ENCODE measurements at places on chromosomes 11 and 22.

DNA sequence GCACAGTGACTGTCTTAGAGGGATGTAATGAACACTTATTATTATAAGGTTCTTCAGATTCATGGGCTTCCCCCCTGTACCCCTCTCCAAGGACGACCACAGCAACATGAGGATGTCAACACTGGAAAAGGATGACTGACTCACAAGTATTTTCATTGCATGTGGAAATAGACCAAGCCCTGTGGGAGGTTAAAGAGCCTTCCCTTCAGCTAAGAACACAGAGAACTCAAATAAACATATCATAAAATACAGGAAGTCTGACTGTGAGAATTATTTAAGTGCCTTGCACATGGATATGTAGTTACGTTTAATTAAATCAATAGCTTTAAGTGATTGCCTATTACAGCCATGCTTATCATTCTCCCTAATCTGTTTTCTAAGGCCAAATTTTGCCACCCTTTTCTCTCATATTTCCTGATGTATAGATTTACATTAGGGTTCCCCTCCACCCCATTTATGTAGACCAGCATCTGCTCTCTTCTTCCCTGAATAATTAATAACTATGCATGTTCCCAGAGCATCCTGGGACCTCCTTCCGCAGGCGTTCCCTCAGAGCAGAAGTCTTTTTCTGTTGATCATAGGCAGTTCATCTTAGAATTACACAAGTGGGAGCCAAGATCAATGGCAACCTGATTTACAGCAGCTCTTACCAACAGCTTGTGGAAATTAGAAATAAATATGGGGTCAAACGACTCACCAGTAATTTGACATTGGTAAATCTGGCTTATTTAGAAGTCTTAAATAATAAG lies 226.9 kb downstream of the OPCML start:
- no peak for DNase-seq

- DNase-seq = no peak
These were observed 837 bp upstream of the PLAAT5 start for GRCh38 chr11:63491636-63492372.

- DNase-seq = no peak
These were observed 70.6 kb downstream of the ARHGAP42 start for GRCh38 chr11:100757646-100758045.

- no peak for DNase-seq
These were observed at the start of gene ANO9 for GRCh38 chr11:441418-442274. TSS of gene ANO9 (minus strand) at chr11:442011. CDS start at chr11:441926, 85 bp downstream.

GRCh38 chr22:21450320-21450831 lies 16.8 kb upstream of the TMEM191C start:
- DNase-seq = no peak

- DNase-seq = no peak
These were observed 1.9 kb upstream of the THAP7 start for GRCh38 chr22:21003782-21004181.

GRCh38 chr11:10366568-10367331 lies 61.9 kb downstream of the ADM start:
- peak; percentile 24 for DNase-seq

GRCh38 chr22:19911540-19912270 lies 29.9 kb upstream of the COMT start:
- DNase-seq = no peak

DNA sequence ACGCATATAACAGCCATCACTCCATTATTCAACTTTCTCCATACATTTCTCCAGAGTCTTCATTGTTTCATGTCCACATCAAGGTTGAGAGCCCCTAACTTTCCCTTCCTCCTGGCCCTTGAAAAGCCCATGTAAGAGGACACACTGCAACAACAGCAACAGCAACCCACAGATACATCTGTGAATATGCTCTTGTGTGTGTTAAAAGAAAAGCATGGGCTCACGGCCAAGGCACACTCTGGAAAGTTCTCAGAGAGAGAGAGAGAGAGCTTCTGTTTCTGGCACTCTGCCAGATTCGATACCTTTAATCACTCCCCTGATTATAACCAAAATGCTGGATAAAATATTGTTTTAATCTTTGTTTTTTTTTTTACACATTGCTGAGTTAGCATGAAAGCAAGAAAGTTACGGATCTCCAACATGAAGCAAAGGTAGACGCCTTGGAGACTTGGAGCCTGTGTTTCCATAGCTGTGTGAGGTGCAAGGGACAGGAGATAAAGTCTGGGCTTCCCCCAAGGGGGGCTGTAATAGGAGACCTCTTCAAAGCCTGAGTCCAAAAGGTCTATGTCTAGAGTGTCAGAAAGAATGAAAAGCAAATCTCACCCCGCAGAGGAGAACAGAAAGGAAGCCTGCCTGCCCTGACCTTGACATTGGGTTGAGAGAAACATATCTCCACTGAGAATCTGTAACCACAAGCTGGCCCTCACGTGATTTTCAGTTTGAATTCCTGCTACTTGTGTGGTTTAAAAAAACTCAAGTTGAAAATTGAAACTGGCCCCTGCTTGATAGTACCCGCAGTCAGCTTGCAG lies 33.7 kb upstream of the MPPED1 start:
- DNase-seq = no peak

DNA sequence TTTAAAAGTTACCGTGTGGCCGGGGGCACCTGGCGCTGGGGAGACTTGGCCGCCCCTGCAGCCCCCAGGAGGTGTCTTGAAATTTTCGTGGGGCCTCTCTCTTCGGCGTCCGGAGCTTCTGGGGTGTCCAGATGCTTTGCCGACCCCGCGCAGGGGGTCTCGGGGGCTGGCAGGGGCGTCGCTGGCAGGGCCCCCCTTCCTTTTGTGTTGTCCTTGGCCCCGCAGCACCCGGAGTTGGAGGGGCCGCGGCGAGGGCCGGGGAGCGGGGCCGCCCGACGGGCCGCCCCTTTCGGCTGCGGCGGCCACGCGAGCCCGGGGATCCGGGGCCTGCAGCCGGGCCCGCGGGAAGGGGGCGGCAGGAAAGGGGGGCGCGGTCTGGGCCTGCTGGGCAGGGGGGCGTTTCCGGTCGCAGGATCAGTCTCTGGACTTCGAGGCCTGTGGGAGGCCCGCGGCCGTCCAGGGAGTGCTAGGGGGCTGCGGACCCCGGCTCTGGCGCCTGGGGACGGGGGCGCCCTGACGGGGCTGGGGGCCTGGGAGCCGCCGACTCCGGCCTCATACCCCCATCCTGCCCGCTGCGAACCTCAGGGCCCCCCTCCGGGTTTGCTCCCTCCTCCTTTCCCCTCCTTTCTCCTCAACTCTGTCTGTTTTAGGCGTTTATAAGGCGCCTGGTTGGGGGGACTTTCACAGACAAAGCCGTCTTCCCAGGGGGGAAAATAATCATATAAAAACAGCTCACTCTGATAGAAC lies 869 bp downstream of the ZC3H7B start:
- no peak for DNase-seq

DNA sequence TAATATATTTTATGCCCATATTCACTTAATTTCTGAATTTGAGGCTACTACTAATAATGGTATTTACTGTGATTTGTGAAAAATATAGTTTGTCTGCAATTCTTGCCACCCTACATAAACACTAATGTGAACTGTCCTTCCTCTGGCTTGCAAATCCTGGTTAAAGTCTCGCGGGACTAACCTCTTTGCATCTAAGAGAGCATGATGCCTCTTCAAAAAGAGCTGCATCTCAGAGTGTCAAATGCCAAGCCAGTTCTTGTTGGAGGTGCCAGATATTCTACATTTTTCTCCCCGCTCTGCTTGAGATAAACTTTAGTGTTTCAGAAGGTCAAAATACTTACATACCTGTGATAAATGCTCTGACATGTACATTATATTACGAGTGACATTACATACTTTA lies 2.1 kb downstream of the ARHGAP42 start:
- DNase-seq = no peak

DNA sequence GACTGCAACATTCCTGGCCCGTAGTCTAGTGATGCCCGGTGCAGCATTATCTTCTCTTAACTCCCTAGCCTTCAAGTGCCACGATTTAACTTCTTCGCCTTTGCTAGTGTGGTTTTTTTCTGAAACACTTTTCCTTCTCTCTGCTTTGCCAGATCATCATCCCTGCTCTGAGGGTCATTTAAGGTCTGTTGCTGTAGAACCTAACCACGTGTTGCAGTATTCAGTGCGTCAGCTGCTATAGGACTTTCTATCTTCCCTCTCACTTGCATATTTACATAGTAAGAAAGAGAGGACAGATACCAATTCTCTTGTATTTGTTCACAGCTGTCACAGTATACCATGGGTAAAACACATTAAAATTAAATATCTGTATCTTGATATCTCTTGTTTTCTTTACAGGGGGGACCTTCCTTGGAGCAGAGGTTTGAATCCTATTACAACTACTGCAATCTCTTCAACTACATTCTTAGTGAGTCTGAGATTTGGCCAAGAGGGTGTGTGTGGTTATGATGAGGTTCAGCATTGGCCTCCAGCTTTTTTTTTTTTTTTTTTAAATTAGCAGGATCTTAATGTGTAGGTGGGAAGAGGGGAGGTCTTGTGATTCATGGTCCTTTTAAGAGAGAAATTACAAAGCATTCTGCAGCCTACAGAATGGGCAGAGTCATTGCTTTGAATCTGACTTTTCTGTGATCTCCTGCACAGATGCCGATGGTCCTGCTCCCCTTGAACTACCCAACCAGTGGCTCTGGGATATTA lies 13.5 kb downstream of the EIF3L start:
- peak; percentile 52 for DNase-seq

DNA sequence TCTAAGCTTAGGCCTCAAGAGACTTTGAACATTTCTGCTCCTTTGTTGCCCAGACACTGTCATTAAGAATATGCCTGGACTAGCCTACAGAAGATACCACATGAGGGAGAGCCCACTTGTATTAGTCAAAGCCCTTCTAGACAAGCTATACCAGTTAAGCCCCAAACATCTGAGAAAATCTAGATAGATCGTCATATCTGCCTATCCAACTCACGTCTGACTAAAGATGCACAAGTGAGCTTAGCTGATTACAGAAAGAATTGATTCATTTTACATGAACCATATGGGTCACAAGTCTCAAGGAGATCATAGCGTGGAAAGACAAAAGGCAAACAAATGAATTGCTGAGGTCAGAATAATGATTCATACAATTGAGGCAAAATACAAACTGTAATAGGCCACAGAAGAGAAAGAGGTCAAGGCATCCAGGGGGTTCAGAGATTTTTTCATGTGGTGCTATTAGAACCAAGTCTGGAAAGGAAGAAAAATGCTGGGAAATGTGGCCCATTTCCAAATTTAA lies 1155.5 kb upstream of the TENM4 start:
- DNase-seq = no peak

- no peak for DNase-seq
These were observed 49.4 kb downstream of the ELFN2 start for GRCh38 chr22:37377927-37378326.

DNA sequence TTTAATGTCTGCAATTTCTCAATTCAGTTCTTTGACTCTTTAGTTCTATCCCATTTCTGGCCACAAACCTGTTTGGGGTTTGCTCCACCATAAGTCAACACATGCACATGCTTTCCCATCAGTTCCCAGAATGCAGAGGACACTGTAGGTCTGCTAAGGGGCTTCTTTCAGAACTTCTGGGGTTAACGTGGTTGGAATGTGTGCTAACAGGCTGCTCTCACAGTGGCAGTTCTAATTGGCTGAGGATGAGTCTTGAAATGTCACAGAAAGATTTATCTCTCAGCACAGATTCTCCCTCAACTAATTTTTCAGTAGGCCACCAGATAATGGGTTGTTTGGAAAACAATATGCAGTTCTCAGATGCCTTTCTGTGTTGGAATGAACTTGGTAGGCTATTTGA lies 703.4 kb downstream of the NTM start:
- DNase-seq = no peak

DNA sequence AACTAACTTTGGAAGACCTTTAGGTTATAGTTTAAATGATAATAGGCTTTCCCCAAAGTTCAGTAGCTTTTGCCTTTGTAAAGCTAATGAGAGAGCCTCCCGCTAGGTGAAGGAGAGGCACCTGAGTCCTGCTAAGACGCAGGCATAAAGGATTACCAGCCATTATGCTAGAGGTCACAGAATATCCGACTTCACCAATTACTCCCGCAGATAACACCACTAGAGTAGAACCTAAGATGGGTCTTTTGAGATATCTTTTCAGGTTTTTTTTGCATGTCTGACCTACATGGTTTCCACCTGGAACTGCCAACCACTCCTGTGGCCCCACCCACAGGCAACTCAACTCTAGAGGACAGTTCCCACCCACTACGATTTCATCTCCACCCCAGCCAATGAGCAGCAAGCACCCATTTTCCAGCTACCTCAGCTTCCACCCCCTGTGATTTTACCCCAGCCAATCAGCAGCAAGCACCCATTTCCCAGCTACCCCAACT lies 314.3 kb downstream of the BRD1 start:
- DNase-seq = no peak

GRCh38 chr11:131951121-131951520 lies 580.7 kb downstream of the NTM start:
- DNase-seq = no peak

GRCh38 chr22:46846150-46846831 lies 83.8 kb downstream of the TBC1D22A start:
- DNase-seq = no peak

- DNase-seq = no peak
These were observed at the start of gene PTPRCAP for GRCh38 chr11:67437082-67437808. TSS of gene PTPRCAP (minus strand) at chr11:67437682. CDS start at chr11:67437619, 63 bp downstream.

GRCh38 chr22:36640106-36640672 lies 63.4 kb downstream of the CACNG2 start:
- no peak for DNase-seq

DNA sequence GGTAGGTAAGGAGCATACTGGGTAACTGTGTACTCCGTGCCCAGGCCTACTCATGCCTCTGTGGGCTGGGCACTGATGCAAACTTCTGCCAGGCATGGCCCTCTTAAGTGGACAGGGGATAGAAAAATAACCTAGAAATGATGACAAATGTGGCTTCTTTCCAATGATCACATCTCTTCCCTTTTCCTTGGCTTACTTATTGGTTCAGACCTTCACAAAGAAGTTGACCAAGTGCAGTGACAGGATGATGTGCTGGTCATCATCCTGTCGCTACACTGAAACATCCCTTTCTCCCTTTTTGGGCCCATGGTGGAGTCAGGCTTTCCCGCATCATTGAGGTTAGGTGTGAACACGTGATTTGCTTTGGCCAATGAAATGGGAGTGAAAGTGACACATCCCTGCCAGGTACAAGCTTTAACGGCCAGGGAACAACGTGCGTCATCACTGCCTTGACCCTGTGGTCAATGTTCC lies 31.8 kb upstream of the APOBEC3A start:
- no peak for DNase-seq

- no peak for DNase-seq
These were observed 25.7 kb upstream of the CTR9 start for GRCh38 chr11:10725114-10725906.

DNA sequence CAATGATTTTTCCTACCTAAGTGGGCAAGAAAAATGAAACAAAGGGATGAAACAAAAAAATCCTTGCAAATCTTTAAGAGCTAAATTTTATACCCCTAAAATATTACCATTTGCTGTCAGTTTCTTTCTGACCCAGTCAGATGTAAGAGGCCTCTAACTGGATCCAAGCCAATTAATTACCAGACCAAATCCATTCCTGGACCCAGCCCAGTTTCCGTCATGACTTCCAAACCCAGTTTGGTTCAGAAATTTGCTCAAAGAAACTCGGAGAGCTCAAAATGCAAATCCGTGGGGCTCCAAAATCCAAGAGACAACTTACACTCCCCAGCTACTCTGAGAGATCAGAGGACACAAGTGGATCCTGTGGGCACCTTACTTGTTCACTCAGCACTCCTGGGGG lies 46.8 kb downstream of the TRIM44 start:
- DNase-seq = no peak

- no peak for DNase-seq
These were observed 126.4 kb upstream of the E2F8 start for GRCh38 chr11:19366992-19367709.
